Left cardiac atrium (tissue), 4 donors: ENCODE measurements at places on chromosomes 16 and 17.
A peak's percentile ranks its signal among the peaks of the same experiment; 100 is the strongest.

GRCh38 chr16:72092832-72093447 lies 480 bp downstream of the TXNL4B start:
- DNase-seq: no peak

- peak; percentile 59 for DNase-seq
Measured at GRCh38 chr17:57442914-57443571, 186.7 kb downstream of the MSI2 start.

GRCh38 chr17:75481194-75482068 lies 25.0 kb downstream of the TMEM94 start:
- DNase-seq: peak; percentile 23

- no peak for DNase-seq
Measured at GRCh38 chr16:83040174-83040573, 413.4 kb downstream of the CDH13 start.

DNA sequence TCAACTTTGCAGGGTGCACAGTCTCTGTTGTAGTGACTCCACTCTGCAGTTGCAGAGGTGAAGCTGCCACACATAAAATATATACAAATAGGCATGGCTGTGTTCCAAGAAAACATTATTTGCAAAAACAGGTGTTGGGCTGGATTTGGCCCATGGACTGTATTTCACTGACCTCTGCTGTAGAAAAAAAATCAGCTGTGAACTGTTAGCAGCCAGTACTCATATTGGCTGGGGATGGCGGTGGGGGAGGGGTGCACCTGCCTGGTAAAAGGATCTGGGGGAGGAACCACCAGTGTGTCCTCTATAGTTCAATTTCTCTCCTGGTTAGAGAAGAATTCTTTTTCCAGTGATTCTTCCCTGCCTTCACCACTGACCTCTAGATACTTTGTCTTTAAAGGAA lies 50.0 kb downstream of the SHISA9 start:
- no peak for DNase-seq

- no peak for DNase-seq
Measured at GRCh38 chr17:31623990-31624389, 232.5 kb downstream of the RAB11FIP4 start.

DNA sequence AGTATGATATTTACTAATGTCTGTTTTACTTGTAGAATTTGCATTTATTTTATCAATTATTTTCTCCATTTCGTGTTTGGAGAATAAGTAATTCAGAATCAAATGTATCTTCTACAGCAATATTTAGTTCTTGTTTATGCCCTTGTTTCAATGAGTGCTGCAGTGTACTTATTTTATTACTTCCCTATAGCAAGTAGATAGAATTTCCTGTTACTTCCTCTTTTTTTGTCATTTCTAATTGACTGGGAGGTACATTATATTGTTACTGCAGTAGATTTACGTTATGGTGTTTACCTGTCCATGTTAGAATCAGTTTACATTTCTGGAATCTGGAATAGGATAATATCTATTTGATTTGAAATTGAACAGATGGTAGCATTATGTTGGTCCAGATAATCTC lies 71.2 kb downstream of the OMG start:
- DNase-seq: no peak

DNA sequence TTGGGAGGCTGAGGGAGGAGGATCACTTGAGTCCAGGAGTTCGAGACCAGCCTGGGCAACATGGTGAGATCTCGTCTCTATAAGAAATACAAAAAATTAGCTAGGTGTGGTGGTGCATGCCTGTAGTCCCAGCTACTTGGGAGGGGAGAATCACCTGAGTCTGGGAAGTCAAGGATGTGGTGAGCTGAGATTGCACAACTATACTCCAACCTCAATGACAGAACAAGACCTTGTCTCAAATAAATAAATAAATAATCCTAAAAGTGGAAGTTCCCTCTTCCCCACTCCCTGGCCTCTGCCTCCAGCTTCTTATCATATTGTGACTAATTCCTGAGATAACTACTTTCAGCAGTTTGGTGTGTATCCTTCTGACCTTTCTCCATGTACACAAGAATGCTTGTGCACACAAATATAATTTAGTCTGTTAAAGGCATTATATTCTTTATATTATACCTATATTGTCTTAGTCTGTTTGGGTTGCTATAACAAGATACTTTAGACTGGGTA lies 23.5 kb upstream of the DNAJA2 start:
- DNase-seq: no peak

DNA sequence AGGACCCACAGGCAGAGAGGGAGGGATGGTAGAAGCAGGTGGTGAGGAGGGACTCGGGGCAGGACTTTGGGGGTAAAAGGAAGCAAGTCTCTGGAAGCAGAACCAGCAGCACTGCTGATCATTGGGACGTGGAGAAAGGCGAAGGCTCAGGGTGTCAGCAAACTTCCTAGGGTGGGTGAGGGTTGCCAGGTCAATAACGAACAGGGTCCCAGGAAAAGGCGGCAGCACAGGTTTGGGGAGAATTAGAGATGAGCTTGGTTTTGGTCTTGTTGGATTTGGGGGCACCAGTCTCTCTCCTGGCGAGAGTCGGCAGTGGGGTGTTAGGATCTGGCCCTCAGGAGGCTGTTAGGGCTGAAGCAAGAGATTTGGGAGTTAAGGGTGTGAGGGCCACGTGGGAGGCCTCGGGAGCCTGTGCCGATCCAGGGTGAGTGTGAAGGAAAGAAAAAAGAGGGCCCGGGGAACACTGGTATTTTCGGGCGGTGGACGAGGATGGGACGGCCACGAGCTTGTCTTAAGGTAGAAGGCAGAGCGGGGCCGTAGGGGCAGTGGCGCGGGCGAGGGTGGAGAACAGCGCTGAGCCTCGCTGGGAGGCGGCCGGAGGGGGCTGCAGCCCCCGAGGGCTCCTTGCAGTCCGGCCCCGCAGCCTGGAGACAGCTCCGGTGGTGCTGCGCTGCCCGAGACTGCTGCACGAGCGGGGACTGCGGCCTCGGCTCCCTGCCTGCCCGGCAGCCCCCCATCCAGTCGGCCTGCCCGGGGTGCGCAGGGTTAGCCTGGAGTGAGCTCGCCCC lies 765 bp upstream of the ADORA2B start:
- DNase-seq: no peak

GRCh38 chr16:10989559-10989958 lies 45.2 kb downstream of the CLEC16A start:
- no peak for DNase-seq

DNA sequence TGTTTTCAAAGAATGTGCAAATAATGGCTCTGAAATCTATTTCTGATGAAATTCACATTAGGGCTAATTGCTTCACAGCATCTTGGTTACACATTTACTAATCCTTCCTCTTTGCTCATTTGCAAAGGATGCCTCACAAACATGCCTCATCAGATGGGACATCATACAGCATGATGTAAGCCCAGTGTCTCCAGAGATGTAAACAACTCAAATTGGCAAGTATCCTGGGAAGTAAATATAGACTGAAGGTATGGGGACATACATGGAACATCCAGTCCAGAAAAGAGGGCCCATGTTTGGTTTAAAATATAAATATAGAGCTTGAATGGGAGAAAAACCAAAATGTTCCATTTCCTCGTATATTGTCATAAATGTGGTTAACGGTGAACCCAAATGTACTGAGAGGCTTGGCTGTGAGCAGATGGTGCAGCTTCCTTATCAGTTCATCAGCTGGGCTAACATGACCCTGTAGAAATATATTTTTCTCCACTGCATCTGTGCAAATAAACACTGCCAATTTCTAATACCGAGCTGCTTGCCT lies 142.9 kb upstream of the NUDT7 start:
- DNase-seq: no peak

DNA sequence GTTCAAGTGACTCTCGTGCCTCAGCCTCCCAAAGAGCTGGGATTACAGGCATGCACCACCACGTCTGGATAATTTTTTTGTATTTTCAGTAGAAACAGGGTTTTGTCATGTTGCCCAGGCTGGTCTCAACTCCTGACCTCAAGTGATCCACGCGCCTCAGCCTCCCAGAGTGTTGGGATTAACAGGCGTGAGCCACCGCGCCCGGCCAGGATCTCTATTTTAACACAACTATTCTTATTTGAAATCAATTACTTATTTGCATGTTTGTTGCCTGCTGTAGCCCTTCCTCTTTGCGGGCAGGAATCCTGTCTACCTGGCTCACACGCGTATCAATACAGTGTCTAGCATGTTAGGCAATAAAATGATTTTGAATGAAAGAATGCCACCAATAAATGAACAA lies 818 bp upstream of the CNEP1R1 start:
- no peak for DNase-seq

GRCh38 chr16:988471-989353 lies 7.1 kb downstream of the SOX8 start:
- DNase-seq: no peak

GRCh38 chr17:62760059-62760944 lies 47.8 kb downstream of the MARCHF10 start:
- no peak for DNase-seq

DNA sequence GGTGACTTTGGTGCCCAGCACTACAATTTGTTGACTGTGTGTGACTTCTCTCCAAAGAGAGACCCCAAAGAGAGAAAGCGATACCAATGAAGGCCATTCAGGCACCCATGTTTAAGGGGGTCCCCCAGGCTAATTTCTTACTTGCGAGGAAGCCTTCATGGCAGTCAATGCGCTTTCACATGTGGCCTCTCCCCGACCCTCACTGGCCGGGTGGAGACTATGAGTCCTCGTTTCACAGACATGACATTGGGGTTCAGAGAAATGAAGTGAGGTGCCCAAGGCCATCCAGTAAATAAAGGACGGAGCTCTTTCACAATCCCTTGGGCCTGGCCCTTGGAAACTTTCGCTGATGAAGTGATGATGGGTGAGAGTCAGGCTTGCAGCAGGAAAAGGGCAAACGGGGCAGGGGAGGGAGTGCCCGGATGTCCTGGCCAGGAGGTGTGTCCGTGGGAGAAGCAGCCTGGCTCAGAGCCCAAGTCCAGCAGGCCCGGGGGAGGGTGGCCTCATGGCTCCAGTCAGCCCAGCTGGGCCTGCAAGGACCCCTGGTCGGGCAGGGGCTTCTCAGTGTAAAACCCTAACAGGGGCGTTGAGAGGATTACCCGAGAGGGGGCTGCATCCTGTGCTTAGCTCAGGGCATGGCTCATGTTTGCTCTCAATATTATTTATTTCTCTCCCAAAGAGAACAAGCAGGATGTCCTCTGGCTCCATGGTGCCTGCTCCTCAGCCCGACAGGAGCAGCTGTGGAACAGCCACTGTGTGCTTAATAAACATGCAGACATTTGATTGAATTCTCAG lies 14.7 kb downstream of the TBX2 start:
- DNase-seq: peak; percentile 51
